Endodermal cell (in vitro differentiated cells): ENCODE measurements at places on chromosomes 5 and 9. TPM values are rescaled to one million over a fixed set of nuclear protein-coding genes. Genes with fewer than 3 reads are reported as not detected.

DNA sequence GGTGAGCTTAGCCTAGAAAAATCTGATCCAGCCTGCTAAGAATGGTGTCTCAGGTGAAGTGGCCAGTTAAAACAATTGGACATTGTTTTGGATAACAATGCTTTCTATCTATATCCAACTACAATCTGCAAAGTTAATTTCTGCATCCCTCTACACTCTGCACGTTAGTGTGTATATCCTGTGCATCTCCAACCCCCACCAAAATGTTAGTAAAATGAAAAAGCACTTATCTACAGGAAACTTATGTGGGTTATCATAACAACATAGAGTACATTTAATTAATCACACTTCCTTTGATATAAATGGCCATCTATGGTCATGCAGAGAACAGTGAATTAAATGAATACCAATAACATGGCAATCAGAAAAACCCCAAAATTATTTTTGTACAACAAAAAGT is 158.7 kb downstream of the NFIB start:
- no peak for DNase-seq

DNA sequence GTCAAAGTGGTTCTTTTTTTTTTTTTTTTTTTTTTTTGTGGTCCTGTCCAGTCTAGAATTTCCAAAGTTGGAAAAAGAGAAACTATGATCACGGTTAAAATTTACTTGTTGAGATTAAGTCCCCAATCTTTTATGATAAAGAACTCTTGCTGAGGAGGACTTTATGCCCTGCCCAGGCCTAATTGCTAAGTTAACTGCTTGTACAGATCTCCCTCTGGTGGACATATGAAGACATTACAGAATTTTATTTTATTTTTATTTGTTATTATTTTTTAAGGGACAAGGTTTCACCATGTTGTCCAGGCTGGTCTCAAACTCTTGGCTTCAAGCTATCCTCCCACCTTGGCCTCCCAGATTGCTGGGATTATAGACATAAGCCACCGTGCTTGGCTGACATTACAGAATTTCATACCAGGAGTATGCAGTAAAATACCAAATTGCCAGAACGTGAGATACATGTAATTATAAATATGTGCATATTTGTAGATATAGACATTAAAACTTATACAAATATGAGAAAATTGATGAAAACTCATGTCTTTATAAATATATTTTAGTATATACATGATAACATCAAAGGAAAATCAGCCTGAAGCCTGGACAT is 91.2 kb downstream of the RFK start:
- DNase-seq = no peak

Gene CCDC152
- total RNA-seq = 3.8 and 4.7 TPM in 2 replicates

DNA sequence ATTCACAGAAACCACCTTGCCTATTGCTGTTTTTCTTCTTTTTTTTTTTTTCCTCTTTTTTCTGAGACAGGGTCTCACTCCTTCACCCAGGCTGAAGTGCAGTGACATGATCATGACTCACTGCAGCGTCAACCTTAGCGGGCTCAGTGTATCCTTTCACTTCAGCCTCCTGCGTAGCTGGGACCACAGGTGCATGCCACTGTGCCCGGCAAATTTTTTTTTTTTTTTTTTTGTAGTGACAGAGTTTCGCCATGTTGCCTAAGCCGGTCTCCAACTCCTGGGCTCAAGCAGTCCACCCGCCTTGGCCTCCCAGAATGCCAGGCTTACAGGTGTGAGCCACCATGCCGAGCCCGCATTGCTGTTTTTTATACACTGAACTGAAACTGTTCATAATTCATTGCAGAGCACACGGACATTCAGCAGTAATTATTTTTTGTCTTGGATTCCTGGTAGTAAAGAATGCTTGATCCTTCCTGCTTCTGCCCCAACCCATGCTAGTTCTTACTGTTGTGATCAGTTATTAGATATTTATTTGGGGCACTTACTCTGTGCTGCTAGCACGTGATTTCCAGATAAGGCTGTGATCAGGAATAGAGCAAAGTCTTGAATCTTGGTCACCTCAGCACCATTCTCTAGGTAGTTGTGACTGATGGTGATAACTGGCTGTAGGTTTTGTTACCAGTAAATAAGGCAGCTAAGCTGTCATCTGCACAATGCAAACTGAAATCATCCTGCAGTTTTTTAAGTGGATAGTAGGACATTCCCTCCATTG is 14.0 kb downstream of the MAP3K1 start:
- no peak for DNase-seq

Gene TAF11L12
- total RNA-seq = not detected in 2 replicates

- no peak for DNase-seq
Measured at GRCh38 chr5:100697970-100698369, 162.8 kb downstream of the FAM174A start.

DNA sequence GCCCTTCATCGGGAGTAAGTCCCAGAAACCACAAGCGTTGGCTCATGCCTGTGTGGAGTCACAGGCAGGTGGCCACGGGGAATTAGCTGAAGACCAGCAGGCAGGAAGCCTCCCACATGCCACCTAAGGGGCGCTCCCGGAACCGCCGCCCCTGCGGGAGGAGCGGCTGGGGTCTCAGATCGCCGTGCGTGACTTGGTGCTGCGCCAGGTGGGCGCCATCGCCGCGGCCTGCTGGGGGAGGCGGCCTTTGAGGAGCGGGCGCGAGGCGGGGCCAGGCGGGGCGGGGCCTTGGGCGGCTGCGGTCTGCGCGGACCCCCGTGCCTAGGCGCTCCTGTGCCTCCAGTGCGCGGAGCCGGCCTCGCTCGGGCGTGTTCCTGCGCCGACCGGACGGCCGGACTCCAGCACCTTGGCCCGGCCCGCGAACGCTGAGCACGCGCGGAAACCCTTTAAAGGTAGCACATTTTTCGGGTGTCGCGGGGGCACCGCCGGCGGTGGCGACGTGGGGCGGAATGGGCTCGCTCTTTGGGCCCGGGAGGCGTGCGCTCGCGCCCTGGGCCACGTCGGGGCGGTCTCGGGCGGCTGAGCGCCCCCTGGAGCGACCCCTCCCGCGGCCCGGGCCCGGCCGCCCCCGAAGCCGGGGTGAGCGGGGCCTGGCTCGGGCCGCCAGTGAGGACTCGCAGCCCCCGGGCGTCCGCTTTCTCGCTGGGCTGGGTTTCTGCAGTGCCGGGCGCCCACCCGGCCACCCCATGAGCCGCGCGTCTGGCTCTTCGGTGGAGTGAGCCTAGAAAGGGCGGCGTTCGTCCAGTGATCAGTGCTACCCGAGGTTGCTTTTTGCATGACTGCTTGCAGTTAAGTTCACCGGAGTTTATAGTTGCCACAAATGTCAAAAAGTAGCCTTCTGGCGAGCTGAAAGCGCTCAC is 24.5 kb downstream of the LECT2 start:
- peak; percentile 89 for DNase-seq

Gene GKAP1
- total RNA-seq = 13.5 to 16.5 TPM (median 14.2 TPM) in 3 replicates

Gene NSMF
- total RNA-seq = 58.5 to 58.9 TPM (median 58.7 TPM) in 3 replicates

DNA sequence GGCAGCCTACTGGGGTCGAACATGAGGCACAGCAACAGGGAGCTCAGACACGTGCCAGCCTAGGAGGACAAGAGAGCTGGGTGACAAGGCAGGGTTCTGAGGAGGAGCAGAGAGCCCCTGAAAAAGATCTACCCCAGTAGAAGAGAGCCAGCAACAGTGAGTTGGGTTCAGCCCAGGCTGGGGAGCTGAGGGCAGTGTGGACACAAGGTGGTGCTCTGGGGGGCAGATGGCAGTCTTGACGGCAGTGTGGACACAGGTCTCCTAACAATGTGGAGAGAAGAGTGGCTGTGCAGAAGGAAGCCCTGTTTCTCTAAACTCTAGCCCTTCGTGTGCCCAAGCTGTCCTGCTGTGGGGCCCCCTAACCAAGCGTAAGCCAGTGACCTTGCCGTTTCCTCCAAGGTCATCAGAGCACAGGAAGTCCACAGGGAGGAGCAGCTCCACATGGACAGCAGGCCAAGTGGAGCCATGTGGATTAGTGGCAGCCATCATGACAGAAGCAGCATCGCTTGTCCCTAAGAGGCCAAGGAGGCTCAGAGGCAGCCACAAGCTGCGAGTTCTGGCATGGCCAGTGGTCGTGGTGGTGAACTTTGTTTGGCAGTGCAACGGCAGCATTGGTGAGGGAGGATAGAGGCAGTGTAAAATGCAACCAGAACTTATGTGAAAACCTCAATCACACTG is 25.1 kb upstream of the LMX1B start:
- no peak for DNase-seq

- DNase-seq = no peak
Measured at GRCh38 chr9:107036367-107036766, 173.4 kb downstream of the ZNF462 start.

- no peak for DNase-seq
Measured at GRCh38 chr9:86321373-86321772, 32.8 kb downstream of the TUT7 start.

- DNase-seq = no peak
Measured at GRCh38 chr5:57816108-57816507, 333.5 kb upstream of the ACTBL2 start.

GRCh38 chr9:37382161-37382981 is 40.1 kb upstream of the GRHPR start:
- no peak for DNase-seq

Gene IFNA21
- total RNA-seq = not detected in 3 replicates
